ENCODE measurements at places on chromosomes 12 and 14.

DNA sequence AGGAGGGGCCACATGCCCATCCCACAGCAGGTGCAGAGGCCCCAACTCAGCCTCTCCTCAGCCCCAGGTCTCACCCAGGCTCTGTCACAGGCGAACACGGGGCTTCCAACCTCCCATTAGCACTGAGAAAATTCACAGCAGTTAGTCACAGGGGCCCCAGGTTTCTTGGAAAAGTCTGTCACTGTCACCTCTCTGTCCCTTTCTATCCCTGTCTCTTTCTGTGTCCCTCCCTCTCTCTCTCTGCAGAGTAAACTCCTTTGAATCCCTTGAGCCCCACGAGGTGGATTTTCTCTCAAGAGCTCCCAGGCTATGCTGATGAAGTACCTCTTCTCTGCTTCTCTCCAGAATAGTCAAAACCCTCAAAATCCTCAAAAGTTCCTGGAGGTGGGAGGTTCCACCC is 14.0 kb upstream of the ENDOU start:
- no peak for DNase-seq

DNA sequence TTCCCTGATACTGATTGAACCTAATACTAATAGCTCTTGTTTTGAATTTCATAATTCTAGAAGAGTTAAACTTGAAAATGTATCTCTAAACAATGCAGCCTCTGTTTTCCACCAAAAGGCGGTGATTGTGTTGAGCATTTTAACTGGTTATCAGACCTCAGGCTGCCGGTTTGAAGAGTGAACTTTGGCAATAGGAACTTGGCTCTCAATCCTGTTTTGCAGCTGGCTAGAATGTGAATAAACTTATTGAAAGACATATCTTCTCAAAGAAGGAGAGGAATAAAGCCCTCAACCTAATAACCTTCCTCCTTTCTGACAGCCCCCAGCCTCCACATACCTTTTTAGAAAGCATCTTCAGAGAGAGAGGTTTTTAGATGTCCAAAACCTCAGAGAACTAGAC is 105.4 kb downstream of the SRGAP1 start:
- no peak for DNase-seq

DNA sequence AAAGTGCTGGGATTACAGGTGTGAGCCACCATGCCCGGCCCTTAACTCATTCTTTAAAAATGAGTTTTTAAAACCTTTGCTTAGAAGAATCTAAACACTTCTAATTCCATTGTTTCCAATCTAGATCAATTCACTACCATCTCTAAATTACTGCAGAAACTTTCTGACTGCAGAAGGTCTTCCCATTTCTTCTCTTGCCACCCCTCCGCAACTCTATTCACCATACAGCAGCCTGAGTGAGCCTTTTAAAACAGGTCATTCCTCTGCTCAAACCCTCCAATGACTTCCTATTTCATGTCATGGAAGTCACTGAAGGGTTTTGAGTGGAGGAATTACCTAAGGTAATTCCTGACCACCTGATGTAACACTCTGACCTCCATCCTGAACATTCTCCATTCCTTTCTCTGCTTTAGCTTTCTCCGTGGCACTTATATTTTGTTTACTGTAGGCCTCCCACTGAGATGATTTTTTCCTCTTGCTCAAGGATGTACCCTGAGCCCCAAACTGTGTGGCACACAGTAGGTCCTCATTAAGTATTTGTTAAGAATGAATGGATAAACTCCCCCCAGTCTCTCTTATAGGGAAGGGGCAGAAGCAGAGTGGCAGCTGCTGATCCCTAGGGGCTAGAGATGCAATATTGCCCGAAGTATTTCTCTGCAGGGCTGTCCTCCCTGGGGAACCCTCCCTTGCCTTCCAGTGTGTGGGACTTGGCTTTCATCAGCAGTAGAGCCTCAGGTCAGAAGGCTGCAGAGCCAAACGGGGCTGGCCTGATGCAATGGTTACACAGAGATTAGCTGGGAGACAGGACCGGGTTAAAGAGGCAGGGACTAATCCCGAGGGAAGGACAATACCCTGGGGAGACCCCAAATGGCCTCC is 1.2 kb downstream of the DDIT3 start:
- DNase-seq: no peak

GRCh38 chr12:92759634-92760268 is 57.0 kb downstream of the PLEKHG7 start:
- DNase-seq: no peak

- no peak for DNase-seq
Measured at GRCh38 chr12:120367233-120367923, 1.6 kb downstream of the MSI1 start.

DNA sequence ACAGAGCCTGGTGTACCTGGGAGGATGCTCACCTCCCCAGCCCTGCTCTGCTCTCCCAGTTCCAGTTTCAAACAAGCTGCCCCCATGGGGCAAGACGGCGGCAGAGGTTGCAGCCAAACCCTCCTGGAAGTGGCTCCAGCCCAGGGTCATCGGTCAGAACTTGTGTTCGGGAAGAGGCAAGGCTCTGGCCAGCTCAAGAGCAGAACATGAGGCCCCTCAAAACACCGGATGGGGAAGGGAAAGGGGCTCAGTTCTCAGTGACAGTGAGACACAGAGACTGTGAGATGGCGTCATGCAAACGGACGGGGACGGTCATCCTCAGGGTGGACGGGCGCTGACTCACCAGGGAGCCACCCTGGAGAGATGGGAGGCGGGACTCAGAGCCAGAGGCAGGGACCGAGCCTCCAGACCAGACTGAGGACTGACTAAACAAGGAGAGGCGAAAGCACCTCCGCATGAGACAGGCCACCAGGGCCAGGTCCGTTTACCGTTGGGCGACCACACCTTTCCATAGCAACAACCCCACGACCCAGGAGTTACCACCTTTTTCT is 63.9 kb upstream of the GALNT9 start:
- DNase-seq: no peak

DNA sequence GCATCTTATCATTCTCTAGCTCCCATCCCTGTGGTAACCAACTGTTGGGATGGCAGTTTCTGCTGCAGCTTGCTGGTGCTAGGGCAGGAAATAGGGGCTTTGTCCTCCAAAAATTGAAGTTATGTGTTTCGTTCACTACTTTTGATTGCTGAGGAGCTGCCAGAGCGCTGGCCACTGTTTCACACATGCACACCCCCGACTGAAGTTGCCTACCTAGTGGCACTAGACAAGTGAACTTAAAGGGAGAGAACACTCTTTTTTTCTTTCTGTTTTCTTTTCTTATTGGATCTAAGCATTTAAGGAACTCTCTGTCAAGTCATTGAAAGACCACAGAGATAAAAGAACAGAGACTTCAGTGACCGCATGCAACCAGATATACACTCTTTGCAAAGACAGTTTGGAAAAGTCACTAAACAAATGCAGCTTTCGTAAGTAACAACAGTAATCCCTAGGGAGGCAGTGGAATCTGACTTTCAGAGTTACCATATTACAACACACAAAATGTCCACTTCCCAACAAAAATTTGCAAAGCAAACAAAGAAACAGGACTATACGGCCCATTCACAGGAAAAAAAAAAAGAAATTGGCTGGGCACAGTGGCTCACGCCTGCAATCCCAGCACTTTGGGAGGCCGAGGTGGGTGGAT is 12.0 kb downstream of the TFCP2 start:
- DNase-seq: no peak

DNA sequence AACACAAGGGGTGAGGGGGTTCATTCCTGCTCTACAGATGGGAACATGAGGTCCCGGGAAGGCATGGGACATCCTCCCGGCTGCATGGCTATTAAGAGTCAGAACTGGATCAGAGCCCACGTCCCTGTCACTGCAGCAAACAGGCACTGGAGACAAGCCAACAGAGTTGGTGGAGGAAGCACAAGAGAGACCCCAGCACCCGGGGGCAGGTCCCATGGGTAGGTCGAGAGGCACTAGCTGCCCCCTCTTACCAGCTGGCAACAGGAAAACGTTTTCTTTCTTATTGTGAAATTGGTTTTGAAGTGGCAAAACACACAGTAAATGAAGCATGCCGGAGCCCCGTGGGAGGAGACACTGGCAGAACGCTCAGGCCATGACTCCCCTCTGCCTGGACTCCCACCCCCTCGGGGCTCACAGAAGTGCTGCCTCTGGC is 43.6 kb downstream of the SYNE3 start:
- no peak for DNase-seq

GRCh38 chr14:27605282-27605681 is 1007.4 kb upstream of the NOVA1 start:
- DNase-seq: no peak

DNA sequence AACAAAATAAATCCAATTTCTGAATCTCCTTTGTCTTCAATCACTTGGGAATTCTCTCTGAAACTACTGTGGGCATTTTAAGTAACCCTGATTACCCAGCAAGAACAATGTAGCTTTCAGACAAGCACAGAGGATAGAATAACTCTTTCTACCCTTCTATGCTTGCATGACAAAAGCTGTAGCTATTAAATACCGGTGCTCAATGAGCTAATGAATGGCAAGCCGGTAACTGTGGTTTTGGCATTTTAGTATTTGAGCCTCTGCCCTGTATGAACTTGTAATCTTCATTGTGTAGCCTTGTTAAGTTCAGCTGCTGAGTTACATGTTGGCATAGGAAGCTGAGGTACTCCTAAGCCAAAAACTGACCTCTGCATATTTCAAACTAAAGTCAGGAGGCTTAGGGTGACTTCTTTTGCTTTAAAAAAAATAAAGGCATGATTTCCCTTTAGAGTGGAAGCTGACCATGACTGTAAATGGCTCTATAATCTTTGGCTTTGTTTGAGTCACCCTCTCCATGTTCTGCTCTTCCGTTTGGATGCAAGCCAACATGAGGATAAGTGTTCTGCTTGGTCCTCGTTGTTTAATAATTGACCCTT is 171.0 kb upstream of the HIF1A start:
- peak; percentile 76 for DNase-seq

- DNase-seq: no peak
Measured at GRCh38 chr14:70879448-70879847, 27.8 kb upstream of the PCNX1 start.

DNA sequence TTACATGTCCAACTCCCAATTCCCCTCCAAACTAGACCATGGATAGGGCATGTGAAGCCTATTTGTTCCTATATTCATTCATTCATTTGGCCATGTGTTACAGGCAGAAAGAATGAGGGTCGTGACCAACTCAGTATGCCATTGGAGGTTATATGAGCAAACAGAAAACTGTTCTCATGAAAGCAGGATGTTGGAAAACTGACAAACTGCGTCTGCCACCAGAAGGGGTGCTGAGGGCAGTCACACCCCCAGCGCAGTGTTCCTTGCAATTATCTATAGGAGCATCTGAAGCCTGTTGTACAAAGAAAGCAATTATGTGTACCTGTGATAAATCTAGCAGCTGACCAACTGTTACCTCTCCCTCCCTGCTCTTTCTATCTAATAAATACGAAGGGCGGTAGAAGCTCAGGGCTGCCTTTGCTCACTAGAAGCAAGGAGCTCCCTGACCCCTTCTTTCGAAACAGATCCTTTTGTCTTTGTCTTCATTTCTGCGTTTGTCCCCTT is 21.1 kb downstream of the ENTPD5 start:
- no peak for DNase-seq

- DNase-seq: peak; percentile 73
Measured at GRCh38 chr12:64691795-64692583, 67.2 kb downstream of the GNS start.

- no peak for DNase-seq
Measured at GRCh38 chr14:92633724-92634123, 114.7 kb downstream of the LGMN start.

- DNase-seq: no peak
Measured at GRCh38 chr14:68541178-68541896, 251.5 kb downstream of the ZFP36L1 start.

DNA sequence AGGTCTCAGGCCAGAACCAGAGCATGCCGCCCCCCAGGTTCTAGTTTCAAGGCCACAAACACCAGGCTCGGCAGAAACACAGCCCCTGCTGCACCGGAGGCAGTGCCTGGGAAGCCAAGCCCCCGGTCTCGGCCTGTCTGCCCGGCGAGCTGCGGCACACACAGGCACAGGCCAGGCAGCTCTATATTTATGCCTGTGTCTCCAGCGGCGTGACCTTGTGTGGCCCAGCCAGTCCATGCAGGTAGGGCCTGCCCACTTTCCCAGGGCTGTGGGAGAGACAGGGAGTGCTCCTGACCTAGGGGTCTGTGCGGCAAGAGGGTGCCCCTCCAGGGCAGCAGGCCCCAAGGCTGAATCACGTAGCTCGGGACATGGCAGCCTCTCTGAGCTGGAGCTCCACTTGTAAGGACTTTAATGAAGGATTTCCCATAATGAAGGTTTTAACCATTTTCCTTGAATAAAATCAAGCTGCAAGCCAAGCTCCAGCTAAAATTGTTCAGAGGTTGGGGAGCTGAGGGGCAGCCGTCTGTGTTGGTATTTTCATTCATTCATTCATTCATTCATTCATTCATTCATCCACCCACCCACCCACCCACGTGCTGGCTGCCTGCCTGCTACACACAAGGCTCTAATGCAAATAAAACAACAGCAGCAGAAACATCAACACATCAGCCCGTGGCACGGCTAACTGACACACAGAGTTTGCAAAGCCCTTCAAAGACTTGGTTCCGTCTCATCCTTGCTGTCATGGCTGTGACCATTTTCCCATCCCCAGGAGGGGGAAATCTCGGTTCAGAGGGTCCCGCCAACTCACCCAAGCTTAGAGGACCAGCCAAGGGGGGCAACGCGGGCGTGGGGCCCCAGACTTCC is 92.0 kb downstream of the RFLNA start:
- no peak for DNase-seq

DNA sequence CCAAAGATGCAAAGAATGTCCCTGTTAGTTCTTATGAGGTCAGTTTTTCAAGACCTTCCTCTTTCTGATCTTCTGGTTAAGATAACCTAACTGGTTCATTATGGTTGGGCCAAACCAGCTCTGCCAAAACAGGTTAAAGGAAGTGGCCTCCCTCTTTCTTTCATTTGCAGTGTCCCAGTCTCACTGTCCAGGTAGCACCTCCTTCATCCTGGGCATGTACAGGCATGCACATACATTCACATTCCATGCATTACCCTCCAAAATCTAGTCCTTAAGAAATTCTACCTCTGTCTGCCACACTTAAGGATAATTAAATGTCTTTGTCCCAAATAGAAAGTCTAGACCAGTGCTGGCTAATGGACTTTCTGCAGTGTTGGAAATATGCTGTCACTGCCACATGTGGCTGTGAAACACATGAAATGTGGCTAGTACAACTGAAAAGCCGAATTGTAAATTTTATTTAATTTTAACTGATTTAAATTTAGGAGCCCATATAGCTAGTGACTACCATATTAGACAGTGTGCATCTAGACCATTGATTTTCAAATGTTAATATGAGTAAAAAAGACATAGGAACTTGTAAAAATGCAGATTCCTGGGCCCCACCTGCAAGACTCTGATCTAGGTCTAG is 169.3 kb downstream of the PCNX1 start:
- no peak for DNase-seq

Measured in DMS153 (cell line).